ENCODE measurements at places on chromosomes 12 and 14.
A peak's percentile ranks its signal among the peaks of the same experiment; 100 is the strongest.

DNA sequence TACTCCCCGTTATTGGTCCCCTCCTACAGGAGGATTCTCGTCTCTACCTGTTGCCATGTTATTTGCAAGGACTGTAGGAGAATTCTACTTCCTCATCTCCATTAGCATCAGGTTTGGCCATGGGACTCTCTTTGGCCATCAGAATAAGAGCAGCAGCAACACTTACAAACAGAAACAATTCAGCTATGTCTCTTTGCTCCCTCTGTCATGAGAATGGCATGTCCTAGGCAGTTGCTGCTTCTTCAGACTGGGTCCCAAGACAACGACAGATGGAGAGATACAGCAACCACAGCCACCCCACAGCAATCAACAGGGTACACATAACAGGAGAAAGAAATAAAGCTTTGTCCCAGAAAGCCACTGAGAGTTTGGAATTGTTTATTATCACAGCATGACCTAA, 19.7 kb downstream of the SLC41A2 start:
- DNase-seq: no peak

DNA sequence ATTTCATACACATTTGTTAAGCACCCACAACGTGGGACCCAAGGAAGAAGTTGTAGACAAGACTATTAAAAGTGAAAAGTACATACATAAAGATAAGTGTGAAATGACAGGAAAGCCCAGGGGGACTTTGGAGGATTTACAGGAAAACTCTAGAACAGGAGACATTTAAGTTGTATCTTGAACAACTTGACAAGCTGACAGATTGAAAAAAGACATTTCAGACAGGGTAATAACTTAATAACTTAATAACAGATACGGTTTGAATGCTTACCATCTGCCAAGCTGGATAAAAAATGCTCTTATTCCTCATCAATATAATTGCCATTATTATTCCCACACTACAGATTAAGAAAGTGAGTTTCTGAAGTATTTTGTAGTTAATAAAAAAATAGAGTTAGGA, 229.7 kb upstream of the SYT10 start:
- no peak for DNase-seq

DNA sequence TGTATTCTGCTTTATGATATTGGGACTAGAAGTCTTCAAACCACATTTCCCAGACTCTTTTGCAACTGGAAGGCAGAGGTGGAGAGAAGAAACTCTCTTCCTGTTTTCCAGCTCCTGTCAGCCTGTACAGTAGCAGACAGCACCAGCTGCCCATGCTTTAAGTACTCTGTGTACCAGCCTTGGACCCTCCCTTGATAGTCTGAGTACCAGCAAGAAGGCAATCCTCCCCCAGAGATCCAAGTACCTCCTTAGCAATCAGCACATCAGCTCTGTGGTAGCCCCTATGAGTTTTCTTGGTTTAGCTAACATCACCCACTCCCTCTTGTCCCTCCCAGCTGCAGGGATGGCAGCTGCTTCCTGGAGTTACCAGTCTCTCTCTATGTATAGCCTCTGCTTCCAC, 56.3 kb downstream of the STXBP6 start:
- DNase-seq: no peak

DNA sequence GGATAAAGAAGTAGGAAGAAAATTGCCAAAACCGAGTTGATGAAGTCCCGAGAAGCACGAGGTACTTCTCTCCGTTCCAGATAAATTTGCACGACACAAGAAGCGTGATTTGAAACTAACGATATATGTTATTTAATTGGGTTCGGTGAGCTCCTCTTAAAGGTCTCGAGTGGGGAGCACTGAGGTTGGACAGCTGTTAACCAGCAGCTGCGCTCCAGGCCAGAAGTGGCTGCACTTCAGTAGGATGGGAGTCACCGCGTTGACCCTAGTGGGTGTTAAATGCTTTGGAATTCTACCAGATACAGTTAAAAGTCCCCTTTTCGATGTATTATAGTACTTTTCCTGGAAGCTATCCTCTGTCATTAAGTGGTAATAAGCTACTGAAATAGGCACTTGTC, 953 bp upstream of the DCAF5 start:
- DNase-seq: no peak

GRCh38 chr12:81992461-81992860, 233.3 kb upstream of the PPFIA2 start:
- no peak for DNase-seq

DNA sequence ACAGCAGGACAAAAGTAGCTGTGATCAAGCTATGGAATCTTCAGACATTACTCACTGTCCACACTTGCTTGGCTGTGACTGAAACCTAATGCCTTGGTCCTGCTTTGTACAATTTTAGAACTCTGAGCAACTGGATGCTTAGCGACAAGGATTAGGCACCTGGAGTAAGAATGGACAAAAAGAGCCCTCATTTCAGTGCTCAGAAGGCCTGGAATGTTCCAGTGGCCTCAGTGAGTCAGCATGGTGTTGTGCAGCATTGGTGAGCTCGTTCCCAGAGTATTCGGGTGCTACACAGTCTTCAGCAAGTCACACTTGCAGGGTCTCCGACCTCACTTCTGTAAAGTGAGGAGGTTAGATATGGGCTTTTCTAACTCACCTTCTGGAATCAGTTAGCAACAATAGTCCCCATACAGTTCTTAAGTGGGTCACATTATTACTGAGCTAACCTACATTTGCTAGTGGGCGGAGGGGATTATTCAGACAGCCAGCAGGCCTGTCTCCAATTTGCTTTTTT, 108.0 kb upstream of the MDM1 start:
- DNase-seq: peak; percentile 66

- DNase-seq: no peak
These were observed 255.8 kb downstream of the TMTC2 start for GRCh38 chr12:82942521-82942920.

DNA sequence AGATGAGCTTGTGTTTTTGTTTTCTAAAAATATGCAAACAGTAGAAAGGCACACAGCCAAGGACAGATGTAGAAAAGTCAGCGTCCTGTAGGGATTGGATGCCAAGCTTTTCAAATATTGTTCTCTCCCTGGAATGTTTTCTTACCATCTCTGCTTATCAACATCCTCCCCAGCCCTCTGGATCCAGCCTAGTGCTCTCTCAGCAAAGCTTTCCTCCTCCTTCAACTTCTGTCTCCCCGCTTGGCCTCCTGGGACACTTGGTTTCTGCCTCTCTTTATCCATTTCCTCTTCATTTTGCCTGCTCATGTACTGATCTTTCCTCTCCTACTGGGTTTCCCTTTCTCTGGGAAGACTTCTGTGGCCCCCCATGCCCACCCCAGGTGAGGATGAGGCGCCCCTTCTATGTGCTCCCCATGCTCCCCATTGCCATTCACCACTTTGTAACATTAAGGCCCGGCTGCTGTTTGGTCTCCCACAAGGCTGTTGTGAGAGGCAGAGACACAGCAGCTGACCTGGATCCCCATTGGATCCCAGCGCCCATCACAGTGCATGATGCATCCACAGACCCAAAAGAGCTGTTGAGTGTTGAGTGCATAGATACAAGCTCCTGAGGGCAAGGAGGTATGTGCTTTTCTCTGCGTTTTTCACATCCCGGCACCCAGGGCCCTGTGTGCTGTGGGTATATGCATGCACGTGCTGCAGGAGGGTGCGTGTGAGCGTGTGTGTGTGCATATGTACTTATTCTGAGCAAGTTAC, 38.2 kb downstream of the EVL start:
- no peak for DNase-seq

DNA sequence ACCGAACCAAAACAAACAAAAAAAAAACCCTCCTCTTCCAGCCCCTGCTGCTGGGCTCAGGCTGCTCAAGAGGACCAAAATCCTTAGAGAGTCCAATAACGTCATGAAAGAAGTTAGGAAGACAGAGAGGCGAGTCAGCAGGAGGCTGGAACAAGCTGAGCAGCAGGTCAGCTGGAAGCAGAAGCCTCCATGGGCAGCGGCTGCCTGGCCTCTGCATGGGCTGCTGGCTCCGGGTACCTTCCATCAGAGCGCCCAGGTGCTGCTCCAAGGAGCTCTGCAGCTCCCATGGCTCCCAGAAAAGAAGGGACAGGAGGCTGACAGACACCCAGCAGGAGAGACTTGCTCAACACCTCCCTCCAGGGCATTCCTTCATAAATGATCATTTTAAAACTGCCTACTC, 3.2 kb upstream of the KRT2 start:
- no peak for DNase-seq

GRCh38 chr12:74454109-74454508, 83.5 kb upstream of the ATXN7L3B start:
- no peak for DNase-seq

- DNase-seq: no peak
These were observed 240.4 kb downstream of the CHST11 start for GRCh38 chr12:104697186-104697585.

DNA sequence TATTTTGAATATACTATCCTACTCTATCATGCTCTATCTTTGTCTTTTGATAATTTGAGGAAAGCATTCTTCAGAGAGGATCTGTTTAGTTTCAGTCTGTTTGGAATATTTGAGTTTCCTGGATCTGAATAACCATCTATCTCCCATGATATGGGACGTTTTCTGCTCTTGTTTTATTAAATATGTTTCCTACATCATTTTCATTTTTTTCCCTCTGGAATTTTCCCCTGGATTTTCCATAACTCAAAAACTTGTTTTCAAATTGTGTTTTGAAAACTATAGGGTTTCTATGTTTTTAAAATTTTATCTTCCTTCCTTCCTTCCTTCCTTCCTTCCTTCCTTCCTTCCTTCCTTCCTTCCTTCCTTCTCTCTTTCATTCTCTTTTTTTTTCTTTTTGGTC, 974.2 kb downstream of the TMEM121 start:
- DNase-seq: no peak

DNA sequence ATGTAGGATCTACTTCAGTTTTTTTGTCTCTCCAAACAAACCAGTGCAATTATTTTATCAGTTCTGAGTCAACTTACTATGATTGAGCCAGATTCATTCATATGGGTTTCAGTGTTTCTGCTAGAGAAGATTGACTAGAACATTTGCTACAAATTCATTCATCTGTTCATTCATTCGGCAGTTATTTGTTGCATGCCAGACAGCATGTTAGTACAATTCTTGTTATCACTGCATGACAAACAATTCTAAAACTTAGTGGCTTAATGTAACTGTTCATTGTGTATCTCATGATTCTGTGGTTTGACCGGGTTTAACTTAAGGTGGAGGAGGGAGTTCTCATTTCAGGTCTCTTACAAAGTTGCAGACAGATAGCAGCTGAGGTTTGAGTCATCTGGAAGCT, 52.3 kb downstream of the POLR3B start:
- DNase-seq: no peak

DNA sequence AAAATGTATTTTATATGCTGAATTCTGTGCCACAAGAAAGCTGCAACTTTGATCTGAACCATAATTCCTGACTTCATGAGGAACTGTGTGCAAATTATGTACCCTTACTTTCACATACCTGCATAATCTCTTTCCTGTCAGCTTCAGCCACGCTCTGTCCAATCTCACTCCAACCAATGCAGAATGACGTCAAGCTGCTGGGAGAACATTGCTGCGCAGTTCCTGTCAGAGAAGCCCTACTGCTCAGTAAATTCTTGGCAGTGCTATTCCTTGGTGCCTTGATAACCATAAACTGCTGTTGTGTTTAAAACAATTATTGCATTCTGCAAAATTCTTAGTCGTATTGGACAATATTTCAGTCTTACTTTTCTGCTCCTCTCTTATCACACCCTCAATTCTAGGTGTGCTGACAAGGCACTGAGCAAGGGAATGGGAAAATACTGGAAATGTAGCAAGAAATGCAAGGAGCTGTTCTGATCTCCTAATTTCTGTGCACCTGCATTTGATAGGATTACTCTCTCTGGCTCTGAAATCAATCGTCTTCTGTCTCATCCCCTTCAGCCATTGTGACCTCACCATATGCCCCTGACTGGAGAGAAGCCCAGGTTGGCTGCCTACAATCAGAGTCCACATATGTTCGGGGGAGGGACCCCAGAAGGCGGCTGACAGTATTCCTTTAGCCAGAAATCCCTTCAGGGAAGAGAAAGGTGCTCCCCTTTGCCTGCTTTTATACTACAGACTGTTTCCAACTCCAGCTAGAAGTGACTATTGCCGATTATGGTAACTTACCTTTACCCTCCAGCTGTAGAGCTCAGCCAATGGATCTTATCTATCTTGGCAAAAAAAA, 274.9 kb upstream of the NOVA1 start:
- no peak for DNase-seq

DNA sequence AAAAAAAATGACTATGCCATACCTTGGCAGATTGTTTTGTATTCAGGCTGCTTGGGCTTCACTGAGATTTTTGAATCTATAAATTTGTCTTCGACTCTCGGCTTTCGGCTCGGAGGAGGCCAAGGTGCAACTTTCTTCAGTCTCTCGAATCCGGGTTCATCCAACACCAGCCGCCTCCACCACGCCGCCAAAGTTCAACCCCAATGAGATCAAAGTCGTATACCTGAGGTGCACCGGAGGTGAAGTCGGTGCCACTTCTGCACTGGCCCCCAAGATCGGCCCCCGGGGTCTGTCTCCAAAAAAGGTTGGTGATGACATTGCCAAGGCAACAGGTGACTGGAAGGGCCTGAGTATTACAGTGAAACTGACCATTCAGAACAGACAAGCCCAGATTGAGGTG, 12.4 kb upstream of the SPPL3 start:
- no peak for DNase-seq

DNA sequence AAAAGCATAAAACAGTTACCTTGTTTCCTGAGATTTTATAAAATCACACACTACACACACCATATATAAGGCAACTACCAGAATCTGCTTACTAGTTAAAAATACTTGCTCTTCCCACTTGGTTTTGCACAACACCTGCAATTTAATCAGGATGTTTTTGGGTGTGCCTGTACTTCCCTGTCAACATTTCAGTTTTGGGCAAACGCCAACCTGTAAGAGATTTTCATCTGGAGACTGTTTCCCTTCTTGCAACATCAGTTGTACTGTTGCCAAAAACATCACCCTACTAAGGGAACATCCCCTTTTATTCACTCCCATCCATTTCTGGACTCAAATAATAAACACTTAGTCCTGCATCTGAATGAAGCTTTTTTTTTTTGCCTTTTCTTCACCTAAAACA, 172.3 kb downstream of the DUSP6 start:
- DNase-seq: no peak

DNA sequence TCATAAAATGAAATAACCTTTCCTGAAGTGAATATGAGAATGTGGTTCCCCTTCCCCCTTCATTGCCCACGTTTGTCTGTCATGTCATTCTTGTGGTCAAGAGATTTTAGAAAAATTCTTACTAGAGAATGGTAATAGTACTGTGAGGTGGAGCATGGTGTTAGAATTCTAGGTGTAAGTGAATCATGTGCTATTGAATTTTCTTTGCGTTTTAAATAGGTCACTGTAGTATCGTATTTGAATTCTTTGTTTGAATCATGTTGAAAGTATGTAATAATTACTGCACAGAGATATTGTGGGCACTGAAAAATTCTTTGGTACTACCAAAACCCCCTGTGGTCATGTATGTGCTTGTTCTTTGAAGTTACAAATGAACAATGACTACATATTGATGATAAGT, 49.9 kb downstream of the FUT8 start:
- peak; percentile 85 for DNase-seq

- no peak for DNase-seq
These were observed 240.5 kb upstream of the DAAM1 start for GRCh38 chr14:58947814-58948445.

GRCh38 chr12:132560364-132560613, 50.1 kb downstream of the LRCOL1 start:
- DNase-seq: no peak

All from RCC 7860 (cell line).